ENCODE measurements at places on chromosomes 1 and 21.

- DNase-seq, result no peak
Observed at GRCh38 chr1:32749332-32749731, 46.8 kb upstream of the SYNC start.

GRCh38 chr1:150012611-150013010 is 2.1 kb upstream of the OTUD7B start:
- DNase-seq, result no peak

- peak; percentile 18 for DNase-seq
Observed at GRCh38 chr1:12230549-12231275, 882 bp downstream of the VPS13D start.

- no peak for DNase-seq
Observed at GRCh38 chr1:204345941-204346645, 13.6 kb downstream of the PLEKHA6 start.

DNA sequence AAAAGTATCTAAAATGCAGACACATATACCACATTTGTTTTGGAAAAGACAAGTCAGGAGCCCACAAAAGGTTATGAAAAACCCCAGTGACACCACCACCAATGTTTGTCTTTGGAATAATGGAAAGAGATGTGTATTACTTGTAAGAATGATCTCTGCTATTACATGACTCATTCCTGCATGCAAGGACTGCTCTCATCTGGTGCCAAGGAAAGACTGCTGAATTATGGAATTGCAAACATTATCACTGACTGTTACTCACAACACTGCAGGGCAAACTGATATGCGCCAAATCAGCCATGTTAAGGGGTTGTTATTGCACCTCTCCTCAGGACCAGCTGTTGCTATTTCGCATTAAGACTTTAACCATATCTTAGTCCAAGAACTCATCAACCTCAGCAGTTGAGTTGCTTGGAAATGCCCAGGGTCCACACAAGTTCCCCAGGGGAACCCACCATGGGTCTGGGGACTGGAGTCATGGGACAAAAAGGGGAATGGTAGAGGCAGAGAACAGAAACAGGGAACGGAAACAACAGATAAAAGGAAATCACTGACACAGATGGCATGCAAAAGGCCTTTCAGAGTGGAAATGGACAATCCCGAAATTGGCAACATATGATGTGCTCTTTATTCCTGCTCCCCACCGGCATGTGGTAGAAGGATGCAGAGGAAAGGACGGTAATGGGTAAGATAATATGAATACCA is 34.4 kb downstream of the CAPZB start:
- DNase-seq, result no peak

DNA sequence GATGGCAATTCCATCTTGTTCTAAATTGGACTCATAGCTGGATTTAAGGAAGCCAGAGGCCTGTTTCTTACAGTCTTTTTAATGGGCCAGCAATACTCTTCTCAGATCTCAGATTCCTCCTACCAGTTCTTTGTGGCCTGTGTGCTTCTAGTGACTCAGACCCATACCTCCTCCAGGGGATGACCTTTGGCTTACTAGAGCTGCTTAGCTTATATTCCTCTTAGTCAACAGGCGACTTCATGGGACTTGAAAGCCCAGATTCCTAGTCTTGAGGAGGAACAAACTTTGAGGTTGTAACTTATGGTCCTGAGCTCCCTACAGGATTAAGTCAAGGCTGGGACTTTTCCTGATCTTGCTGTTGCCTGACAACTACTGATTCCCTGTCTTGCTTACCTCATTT is 12.4 kb upstream of the PAPPA2 start:
- no peak for DNase-seq

DNA sequence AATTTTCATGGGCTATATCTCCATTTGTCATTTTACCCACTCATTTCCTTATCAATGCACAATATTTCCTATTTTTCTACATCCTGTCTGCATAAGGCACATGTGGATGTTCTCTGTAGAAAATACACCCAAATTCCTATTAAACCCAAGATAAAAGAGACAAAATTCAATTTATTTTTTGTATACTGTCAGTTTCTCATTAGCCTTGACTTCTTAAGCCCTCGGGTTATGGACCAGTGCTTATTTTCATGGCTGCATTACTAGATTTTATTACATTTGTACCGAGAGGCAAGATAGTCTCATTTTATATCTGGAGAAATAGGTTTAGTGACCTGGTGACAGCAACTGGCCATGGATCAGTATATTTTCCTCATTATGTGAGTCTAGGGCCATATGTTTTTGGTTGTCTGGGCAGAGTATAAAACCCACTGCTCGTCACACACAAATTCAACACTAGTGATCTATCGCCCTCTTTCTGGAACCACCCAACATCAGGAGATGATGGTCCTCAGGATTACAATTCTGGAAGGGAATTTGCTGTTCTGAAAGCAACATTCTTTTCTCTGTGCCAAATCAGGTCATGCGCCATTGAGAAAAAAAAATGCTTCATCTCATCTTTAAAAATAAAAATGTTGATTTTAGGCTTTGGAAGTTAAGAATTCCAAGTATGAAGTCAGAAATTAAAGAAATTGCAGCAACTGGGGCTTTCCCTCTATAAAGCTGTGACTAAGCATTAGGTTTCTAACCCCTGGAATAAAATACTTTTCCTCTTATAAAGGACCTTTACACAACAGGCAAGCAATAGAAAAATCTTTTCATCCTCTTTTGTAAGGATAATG is 81.4 kb downstream of the ASTN1 start:
- DNase-seq, result no peak
